Inflammatory macrophage (primary cell): ENCODE measurements at places on chromosomes 2 and 18.

GRCh38 chr2:37569986-37570679 is 101.3 kb downstream of the CDC42EP3 start:
- DNase-seq: no peak

GRCh38 chr18:31497836-31498573 is at the start of gene DSG2:
TSS of gene DSG2 (plus strand) at chr18:31498177. CDS start at chr18:31498252, 75 bp downstream.
- no peak for DNase-seq

GRCh38 chr18:72056171-72056570 is 488.0 kb downstream of the CBLN2 start:
- no peak for DNase-seq

GRCh38 chr2:47704287-47704686 is 78.7 kb upstream of the MSH6 start:
- DNase-seq: no peak

DNA sequence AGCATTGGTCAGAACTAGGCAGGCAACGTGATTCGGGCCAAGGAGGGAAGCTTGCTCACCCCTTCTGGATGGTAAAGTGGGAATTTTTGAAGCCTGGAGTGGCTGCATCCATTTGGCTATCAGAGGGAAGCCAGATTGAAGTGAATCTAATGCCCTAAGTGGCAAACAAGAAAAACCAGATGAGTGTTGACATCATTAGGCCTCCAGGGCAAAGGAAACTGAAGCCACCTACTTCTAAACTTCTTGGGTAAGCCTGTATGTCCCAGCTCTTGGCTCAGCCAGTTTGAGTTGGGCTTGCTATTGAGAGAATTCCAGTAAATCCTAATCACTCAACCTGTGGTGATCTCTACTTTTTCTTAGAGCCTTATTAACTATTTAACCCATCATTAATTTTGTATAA is 20.9 kb downstream of the SOX11 start:
- DNase-seq: no peak

DNA sequence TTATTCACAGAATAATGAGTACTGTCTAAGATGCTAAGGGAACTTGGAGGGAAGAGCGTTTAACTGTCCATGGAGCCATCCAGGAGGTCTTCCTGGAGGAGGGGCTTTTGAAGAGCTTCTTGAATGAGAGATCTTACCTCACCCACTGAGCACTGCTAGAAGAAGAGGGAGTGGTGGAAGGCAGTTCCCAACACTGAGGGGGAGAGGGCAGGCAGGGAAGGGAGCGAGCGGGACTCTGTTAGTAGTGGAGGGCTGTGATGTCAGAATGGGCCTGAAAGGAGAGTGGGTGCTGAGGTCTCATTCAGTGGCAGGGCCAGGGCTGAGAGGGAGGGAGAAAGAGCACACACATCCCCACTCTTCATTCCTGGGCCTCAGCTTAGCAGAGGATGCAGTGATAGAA is 65.0 kb downstream of the NCK2 start:
- DNase-seq: no peak

DNA sequence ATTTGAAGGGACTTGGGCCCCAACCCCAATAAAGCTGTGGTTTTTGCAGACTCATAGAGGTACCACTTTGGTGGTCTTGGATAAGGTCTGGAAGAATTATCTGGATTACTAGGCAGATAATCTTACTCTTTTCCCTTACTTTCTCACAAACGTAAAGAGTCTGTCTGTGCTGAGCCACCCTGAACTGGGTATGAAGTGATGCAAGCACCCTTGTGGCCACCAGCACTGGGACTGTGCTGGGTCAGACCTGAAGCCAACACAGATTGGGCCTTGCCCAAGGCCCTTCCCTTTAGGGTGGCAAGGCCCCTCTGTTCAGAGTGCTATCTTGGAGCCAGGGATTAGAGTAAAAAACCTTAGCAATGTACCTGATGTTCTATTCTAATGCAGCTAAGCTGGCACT is 827.0 kb upstream of the RAB6C start:
- DNase-seq: no peak

GRCh38 chr2:174682007-174682577 is 82.2 kb downstream of the CHRNA1 start:
- DNase-seq: no peak

- no peak for DNase-seq
Measured at GRCh38 chr2:27520316-27520715, 23.7 kb downstream of the GCKR start.

GRCh38 chr18:58691256-58691655 is 20.0 kb downstream of the MALT1 start:
- no peak for DNase-seq

- DNase-seq: peak; percentile 40
Measured at GRCh38 chr2:68420254-68420910, 46.7 kb downstream of the FBXO48 start.

DNA sequence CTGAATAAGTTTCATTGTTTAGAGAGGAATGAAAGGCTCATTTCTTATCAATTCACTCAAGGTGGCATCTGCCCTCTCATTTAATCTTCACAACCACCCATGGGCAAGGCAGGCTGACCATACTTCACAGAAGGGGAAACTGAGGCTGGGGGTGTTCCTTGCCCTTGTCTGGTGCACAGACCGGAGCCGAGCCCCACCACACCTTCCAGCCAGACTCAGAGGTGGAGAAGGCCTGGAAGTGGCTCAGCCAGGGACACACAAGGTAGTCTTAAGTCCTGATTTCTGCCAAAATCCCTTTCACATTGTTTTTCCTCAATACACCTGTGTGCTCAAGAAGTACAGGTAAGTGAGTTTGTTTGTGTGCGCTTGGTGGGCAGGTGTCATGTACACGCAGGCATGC is 111.9 kb upstream of the TEX51 start:
- no peak for DNase-seq

- DNase-seq: no peak
Measured at GRCh38 chr2:109384308-109385271, 229.2 kb downstream of the SEPTIN10 start.

GRCh38 chr18:35099911-35100310 is 58.7 kb downstream of the MAPRE2 start:
- no peak for DNase-seq

DNA sequence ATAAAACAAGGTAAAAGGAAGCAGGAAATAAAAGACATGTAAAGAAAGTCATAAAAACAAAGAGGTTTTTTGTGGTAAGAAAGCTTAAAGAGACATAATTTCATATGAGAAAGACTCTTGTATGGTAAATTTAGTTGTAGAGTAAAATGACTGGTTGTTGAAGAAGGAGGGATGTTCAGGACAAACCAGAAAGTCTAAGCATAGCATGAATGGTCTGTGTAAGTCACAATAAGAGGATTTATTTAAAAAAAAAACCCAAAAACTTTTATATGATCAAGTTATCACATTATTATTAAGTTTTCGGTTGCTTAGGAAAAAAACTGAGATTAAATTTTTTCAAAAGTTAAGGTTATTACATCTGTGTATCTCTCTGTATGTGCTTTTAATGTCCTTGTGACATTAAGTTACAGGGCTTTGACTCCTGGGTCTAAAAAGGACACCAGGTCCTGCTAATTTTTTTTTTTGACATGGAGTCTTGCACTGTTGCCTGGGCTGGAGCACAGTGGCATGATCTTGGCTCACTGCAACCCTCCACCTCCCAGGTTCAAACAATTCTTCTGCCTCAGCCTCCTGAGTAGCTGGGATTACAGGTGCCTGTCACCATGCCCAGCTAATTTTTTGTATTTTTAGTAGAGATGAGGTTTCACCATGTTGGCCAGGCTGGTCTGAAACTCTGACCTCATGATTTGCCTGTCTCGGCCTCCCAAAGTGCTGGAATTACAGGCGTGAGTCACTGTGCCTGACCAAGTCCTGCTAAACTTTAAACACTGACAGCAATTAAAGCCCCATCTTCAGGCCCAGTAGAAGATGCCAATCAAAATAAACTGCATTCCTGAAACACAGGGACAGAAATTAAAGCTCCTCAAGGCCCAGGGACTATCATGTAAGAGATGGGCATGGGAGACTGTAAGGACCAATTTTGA is 14.2 kb upstream of the OXER1 start:
- DNase-seq: no peak

- no peak for DNase-seq
Measured at GRCh38 chr2:238362626-238363025, 42.3 kb downstream of the TRAF3IP1 start.

GRCh38 chr2:159080641-159081040 is 112.2 kb downstream of the TANC1 start:
- DNase-seq: no peak

DNA sequence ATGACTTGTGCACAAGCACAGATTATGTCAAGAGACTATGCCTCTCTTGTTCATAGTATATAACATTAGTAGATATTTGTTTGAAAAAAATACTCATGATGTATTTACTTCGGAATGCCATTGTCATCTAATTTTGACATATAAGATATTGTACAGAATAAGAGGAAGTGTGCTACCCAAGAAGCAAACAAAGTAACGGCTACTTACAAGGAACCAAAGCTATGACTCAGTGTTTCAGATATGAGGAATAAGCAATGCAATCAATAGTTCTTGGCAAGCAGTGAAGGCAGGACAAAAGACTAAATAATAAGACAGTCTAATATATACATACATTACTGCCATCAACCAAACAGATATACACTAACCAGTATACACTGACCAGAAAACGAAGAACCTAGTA is 256.3 kb downstream of the CCDC178 start:
- DNase-seq: peak; percentile 18

DNA sequence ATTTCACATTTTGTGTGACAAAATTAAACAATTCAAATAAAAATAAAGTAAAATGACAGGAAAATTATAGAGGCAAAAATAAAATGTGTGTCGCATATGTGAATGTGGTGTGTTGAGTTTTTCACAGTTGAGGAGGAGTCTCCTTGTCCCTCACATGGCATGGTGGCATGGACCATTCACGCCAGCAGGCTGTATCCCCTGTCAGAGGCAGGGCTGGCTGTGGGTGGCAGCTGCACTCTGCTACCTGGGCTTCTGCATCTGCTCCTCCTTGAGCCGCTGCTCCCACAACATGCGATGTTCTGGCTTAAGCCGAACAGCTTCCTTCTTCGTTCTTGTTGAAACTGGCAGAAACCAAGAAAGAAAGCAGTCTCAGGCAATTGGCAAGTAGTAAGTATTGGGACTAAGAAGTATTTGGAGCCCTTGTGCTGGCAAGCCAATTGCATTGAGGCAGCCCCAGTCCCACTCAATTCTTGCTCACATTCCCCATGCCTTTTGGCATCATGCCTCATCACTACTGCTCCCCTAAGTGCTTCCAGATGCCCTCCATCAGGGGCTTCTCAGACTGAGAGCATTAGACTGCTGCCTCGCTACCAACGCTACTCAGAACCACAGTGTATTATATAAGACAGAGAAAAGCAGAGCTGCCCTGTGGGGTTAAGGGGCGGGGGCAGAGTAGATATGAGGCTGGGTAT is 177.9 kb upstream of the NABP1 start:
- no peak for DNase-seq

GRCh38 chr2:198440833-198441232 is 636.4 kb downstream of the PLCL1 start:
- no peak for DNase-seq

- DNase-seq: no peak
Measured at GRCh38 chr2:12513339-12513738, 203.4 kb upstream of the TRIB2 start.

- DNase-seq: no peak
Measured at GRCh38 chr2:37587817-37588216, 83.6 kb downstream of the CDC42EP3 start.

DNA sequence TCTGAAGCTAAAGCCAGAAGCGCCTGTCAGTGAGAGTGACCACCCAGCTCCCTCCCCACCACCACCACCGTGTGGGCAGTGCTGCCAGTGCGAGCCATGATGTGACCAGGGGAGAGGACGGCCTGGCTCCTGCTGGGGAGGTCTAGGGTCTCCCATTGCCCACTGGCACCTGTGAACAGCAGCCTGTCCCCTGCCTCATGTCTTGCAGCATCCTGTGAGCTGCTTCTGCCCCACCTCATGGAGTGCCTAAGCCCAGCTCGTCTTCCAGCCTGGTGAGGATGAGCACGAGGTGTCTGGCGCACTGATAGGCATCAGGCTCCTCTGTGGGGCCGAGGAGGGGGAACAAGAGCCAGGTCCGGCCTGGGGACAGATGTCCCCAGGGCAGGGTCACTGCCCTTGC is 61.4 kb downstream of the FAM168B start:
- DNase-seq: no peak

DNA sequence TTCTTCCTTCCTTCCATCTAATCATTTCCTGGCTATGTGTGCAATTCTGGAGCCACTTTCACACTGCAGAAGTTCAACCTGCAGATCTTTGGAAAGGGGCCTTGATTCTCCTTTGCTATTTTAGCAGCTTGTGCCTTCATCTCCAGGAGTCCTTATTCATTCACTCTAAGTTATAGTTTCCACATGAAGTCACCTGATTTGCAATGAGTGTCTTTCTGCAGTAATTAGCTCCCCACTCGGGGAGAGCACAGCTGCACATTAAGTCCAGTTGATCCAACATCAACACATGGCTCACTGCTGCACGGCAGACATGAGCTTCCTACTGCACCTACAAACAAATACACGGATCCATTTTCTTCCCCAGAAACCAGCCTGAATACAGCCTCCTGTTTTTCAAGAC is 323.1 kb upstream of the TNP1 start:
- DNase-seq: no peak

GRCh38 chr2:72330652-72331051 is 183.0 kb upstream of the CYP26B1 start:
- DNase-seq: no peak

GRCh38 chr2:189143925-189144324 is 35.6 kb downstream of the COL5A2 start:
- no peak for DNase-seq
